ENCODE measurements at places on chromosomes 11 and 22.
A peak's percentile ranks its signal among the peaks of the same experiment; 100 is the strongest.

DNA sequence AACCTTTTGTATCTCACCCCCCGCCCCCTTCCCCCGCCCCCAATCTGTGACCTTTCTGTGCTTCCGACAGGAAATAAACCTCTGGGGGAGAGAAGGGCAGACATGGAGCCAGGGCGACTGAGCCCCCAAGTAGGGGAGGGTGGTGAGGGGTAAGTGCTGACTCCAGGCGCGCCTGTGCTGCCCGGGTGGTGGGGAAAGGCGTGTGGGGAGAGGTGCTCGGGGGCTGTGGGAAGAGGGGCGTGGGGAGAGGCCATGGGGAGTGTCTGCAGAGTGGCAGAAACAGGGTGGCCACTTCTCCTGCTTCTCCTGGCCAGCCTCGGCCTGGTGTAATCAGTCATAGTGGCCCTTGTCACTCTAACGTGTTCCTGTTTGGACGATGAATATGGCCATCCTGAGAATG lies 8.0 kb downstream of the SLC16A8 start:
- DNase-seq: no peak

GRCh38 chr11:68449951-68450350 lies 10.6 kb upstream of the PPP6R3 start:
- DNase-seq: no peak

- DNase-seq: no peak
Measured at GRCh38 chr22:22924369-22925145, 36.9 kb downstream of the IGLL5 start.

DNA sequence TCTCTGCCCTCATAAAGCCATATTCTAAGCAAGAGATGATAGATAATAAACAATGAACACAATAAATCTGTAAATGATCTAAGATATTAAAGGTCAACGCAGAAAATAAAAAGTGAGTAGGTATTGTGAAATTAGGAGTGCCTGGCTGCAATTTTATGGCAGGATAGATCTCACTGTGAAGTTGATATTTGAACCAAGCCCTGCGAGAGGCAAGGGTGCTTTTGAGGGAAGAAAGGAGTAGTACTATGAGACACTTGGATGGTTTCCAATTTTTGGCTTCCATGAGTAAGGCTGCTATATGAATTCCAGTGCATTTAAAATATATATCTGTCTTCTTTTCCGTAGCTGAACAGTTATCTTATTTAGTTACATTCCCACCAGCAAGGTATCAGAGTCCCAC lies 720.0 kb upstream of the CNTN5 start:
- no peak for DNase-seq

DNA sequence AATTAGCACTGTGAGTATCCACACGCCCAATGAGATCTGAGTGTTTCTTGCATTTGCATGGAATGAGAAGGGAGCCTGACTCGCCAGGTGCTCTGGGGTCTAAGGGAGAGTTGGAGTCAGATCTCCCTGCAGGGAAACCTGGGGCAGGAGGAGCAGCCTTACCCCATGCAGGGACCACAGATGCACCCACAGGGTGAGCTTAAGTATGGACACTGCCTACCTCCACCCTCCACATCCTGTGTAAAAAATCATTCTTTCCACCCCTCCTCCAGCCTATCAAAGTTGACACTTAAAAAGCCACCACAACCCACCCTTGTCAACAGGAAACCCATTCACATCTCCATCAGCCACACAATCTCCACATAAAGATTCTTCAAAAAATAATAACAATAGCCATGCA lies 67.0 kb upstream of the IGLL5 start:
- no peak for DNase-seq

- DNase-seq: no peak
Measured at GRCh38 chr11:106594751-106595351, 423.4 kb downstream of the GUCY1A2 start.

- no peak for DNase-seq
Measured at GRCh38 chr11:32034680-32035079, 56.2 kb upstream of the RCN1 start.

- no peak for DNase-seq
Measured at GRCh38 chr11:70836071-70836470, 416.3 kb downstream of the SHANK2 start.

DNA sequence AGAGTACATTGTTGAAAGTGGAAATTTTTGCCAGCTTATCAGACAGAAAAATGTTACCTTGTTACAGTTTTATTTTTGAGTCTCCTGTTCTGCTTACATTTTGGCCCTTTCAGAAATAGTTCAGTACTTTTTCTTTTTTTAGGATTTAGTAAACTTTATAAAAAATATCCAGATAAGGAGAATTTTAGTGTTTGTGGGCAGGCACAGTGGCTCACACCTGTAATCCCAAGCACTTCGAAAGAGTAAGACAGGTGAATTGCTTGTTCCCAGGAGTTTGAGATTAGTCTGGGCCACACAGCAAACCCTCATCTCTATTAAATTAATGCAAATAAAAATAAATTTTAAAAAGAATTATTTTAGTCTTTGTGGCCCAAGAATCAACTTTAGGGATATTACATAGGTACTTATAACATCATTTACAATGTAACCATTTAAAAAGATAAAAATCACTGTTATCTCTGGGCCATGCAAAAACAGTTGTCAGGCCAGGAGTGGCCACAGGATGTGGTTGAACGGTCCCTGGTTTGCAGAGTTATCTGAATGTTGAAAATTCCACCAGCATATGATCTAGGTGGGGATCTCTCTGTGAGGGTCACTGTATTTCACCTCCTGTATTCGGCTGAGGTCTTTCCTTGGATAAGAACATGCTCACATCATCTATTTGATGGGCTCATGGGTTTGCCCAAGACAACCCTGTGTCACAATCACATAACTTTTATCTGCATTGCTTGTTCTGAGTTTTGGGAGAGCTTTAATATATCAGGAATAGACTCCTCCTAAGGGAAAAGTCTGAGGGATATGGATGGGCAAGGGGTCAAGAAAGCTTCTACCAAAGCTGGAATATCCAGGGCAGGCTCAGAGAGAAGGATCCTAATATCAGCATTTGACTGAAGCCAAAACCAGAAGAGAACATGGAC lies 91.5 kb downstream of the GGTLC2 start:
- DNase-seq: no peak

- DNase-seq: no peak
Measured at GRCh38 chr11:109998921-109999320, 94.3 kb upstream of the ZC3H12C start.

GRCh38 chr22:47920380-47920959 lies 1158.0 kb downstream of the TBC1D22A start:
- no peak for DNase-seq

DNA sequence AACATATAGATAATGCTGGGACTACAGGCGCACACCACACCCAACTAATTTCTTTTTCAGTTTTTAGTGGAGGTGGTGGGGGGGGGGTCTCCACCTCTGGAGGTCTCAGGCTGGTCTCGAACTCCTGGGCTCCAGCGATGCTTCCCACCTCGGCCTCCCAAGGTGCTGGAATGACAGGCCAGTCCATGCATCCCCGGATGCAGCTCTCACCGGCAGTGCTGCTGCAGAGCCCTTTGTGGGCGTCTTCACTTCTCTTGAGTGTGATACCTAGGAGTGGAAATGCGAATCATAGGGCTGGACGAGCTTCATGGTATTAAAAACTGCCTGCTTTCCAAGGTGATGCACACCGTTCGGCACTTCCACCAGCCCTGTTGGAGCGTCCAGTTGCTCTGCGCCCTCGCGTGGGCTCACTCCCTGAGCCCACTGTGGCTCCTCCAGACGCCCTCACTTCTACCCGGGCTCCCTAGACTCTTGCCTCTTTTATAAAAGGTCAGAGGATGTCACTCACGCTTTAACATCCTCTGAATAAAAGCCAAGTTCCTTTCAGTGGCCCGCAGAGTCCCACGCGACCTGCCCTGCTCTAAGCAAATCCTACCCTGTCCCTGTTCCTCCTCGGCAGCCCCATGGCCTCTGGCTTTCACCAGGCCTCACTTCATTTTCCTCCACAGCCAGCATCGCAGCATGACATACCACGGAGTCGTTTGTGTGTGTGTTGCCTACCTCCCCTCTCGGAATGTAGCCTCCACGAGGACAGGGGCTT lies 837 bp upstream of the BID start:
- peak; percentile 24 for DNase-seq

GRCh38 chr22:44664149-44664548 lies 37.9 kb upstream of the PRR5 start:
- no peak for DNase-seq

- no peak for DNase-seq
Measured at GRCh38 chr22:19879643-19879991, 24.9 kb upstream of the GNB1L start.

DNA sequence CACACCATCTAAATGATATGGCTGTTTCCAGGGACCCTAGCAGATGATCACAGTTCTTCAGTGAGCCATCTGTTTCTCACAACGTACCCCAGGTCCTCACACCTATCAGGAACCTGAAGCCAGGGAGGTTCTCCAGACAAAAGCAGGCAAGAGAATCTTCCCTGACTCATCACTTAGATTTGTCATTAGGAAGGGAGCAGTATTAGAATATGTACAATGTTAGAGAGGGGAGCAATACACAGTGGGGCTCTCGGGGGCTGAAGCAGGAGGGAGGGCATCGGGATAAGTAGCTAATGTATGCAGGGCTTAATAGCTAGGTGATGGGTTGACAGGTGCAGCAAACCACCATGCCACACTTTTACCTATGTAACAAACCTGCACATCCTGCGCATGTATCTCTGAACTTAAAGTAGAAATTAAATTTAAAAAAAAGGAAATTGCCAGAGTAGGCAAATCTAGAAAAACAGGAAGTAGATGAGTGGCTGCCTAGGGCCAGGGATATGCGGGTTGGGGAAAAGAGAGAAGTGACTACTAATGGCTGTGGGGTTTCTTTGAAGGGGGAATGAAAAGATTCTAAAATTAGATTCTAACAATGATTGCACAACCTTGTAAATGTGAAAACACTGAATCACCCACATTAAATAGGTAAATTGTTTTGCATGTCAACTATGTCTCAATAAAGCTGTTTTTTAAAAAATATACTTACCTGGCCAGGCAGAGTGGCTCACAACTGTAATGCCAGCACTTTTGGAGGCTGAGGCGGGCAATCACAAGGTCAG lies 14.4 kb downstream of the C22orf42 start:
- peak; percentile 85 for DNase-seq

- DNase-seq: no peak
Measured at GRCh38 chr22:23497016-23497885, 82.8 kb downstream of the IGLL1 start.

DNA sequence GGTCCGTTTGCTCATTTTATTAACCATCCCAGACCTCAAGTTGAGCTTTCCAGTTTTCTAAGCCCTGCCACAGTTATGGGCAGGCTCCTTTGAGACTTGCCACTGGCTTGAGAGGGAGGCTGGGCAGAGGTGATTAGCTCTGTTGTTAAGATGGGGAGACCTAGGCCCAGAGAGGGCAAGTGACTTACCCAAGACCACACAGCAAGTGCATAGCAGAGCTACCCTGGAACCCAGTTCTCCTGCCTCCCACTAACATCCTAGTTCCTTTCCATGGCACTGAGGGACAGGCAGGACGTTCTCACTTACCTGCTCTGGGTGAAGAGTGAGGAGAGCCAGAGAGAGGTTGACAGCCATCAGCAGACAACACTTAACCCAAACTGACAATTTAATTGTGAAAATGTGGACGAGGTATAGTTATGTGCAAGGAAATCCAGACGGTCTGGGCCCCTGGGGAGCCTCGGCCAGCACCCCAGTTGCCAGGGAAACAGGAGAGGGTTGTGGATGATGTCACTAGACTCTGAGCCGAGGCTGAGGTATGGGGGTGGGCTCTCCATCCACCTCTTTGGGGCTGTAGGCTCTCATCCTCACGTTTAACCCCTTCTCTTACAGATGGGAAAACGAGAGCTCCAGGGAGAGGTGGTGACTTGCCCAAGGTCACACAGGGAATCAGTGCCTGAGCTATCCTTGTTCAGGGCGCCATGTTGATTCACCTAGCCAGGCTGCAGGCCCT lies 12.3 kb upstream of the WNT11 start:
- no peak for DNase-seq

DNA sequence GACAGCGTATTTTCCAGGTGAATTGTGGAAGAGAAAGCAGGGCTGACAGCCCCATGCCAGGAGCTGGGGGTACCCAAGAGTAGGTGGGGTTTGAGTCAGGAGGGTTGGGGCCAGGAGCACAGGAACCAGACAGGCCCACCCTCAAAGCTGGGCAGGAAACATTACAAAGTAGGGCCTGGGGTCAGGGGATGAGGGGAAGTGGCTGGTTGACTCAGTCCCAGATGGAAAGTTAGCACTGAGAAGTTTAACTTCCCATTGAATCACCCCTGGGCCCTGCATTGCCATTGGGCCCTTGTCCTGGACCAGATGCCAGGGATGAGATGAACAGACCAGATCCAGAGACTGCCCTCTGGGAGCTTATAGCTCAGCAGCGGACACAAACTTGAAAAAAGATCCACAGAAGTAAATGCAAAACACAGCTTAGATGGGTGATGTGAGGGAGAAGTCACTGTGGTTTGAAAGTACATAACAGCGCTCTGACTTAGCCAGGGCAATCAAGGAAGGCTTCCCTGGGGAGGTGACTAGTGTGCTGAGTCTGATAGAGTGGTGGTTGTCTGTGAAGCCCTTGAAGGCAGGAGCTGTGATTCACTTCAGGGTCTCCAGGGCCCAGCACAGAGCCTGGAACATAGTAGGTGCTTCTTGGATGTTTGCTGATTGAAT lies 2.2 kb downstream of the MAFF start:
- DNase-seq: peak; percentile 50

DNA sequence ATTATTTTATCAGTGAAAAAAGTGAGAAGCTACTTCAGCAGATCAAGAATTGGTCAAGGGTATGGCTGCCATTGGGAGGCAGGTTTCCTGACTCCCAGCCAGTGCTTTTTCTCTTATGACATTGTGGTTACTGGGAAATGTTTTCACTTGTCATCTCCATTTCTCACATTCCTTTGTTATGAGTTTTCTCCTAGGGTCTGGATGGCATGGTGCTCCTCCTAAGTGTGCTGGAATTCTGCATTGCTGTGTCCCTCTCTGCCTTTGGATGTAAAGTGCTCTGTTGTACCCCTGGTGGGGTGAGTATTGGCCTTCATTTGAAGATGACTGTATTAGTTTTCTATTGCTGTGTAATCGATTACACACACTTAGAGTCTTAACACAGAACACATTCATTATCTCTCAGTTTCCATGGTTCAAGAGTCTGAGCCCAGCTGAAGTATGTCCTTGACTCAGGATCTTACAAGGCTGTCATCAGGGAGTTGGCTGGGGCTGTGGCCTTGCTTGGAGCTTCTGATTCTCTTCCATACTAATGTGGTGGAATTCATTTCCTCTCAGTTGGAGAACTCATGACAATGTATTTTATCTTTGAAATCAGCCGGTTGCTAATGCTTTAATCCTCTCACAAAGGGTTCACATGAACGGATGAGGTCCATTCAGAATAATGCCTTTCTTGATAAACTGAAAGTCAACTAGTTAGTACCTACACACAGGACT lies 21.0 kb upstream of the MS4A6E start:
- no peak for DNase-seq

GRCh38 chr22:45268167-45268957 lies 16.4 kb upstream of the UPK3A start:
- DNase-seq: no peak

- DNase-seq: no peak
Measured at GRCh38 chr11:134742224-134742612, 330.2 kb upstream of the B3GAT1 start.

DNA sequence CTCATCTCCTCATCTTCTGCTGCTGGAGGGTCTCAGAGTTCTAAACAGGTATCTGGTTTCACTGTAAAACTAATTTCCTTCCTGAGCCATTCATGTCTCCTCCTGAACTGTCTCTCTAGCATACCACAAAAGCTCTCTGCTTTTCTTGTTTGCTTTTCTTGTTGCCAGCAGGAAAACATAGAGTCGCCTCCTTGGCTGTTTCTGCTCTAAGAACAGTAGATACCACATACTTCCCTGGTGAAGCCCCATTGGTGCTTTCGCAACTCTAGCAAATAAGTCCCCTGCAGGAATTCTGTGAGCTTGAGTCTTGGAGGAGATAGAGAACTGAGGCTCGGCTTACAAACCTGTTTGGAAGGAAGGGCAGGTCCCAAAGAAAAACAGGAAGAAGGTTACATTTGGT lies 7.0 kb downstream of the DIXDC1 start:
- no peak for DNase-seq

Measured in inflammatory macrophage treated with lipopolysaccharide for 1 hour (primary cell).